ENCODE measurements at places on chromosomes 16 and 17.

- DNase-seq, result no peak
These were observed 29.5 kb downstream of the MPRIP start for GRCh38 chr17:17071531-17072360.

DNA sequence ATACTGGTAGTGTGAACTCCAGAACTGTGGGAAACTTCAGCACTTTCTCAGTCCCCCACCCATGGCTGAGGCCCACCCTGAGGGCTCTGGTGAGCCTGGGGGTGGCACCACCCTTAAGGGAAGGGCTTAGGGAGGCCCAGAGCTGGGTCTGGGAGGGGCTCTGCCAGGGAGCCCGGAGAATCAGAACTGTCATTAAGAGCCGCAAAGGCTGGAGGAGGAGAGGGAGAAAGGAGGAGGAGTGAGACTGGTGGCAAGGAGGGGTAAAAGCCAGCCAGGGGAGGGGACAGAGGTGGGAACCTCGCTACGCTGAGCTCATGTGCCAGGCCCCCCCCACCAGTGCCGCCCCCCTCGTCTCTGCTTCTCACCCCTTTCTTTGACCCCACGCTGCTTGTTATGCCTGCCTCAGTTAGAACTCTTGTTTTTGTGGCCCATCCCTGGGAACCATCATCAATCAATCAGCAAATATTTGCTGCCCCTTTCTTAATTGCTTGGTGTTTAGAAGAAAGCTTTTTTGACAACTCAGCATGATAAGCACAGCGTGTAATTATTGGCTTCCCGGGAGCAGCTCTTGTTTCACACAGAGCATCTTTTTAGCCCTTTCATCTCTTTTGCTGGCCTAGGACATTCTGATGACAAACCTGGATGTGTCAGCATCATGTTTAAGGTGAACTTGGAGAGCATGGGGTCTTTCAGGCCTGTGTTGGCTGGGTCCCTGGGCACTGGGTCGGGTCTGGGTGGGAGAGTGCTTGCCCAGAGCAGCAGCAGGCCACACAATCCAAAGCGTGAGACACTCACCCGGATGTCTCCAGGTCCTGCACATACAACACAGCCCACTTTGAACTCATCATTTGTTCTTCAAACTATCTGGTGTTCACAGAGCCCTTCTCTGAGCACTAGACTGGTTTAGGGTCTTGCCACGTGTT, 77.7 kb downstream of the NETO2 start:
- no peak for DNase-seq

DNA sequence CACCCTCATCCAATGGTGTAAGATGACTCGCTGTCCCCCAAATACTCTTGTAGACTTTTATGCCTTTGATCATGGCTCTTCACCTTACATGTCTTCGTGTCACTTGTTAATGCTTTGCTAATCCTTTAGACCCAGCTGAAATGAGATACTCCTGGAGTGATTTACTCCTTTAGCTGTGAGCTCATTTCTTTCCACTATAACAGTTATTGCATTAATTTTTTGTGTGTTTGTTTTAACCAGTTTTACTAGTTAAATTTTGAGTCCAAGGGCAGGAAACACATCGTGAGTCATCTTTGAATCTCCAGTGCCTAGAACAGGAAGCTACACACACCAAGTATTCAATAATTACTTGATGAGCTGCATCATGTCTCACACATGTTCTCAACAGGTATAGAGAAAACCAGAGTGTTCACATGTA, 6.5 kb upstream of the CTCF start:
- DNase-seq, result no peak

GRCh38 chr17:81241648-81242420, 2.7 kb downstream of the NDUFAF8 start:
- DNase-seq, result peak; percentile 51

DNA sequence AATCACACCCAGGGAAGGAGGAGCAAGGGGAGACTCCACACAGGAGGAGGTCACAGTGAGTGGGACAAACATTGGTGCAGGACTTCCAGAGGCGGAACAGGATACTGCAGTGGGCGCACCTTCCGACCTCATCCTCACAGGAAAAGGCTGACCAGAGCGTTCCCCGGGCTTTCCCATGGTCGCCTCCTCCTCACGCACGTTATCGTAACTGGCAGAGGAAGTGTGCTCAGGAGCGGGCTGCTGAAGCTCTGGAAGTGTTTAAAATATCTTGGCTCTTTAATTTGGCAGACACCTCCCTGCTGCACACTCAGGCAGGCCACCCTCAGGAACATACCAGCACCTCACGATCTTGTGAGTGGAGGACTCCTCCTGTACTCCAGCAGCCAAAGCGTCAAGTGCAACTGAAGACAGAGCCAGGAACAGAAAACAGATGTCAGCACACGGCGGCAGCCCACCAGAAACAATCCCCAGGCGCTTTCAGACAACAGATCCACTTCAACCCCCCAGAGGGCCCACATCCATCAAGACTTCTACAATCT, 17.5 kb downstream of the FANCA start:
- DNase-seq, result no peak

DNA sequence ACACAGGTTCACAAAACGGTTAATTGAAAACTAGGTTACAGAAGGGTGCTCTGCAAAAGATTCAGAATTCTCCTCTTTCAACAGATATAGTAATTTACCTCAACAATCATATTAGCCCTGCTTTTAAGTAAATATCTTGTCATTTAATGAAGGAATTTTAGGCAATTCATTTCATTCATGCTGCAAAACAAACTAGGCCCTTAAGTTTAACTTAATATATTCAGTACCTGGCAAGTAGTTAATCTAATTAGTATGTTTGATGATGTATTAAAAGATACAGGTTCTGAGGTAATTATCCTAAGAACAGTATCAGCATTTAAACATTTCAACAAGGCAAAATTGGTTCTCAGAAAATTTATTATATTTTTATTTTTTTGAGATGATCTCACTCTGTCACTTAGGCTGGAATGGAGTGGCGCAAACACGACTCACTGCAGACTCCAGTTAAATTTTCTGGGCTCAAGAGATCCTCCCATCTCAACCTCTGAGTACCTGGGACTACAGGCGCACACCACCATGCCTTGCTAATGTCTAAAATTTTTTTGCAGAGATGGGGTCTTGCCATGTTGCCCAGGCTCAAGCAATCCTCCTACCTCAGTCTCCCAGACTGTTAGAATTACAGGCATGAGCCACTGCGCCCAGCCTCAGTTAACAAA, 44.9 kb downstream of the SMURF2 start:
- DNase-seq, result no peak

DNA sequence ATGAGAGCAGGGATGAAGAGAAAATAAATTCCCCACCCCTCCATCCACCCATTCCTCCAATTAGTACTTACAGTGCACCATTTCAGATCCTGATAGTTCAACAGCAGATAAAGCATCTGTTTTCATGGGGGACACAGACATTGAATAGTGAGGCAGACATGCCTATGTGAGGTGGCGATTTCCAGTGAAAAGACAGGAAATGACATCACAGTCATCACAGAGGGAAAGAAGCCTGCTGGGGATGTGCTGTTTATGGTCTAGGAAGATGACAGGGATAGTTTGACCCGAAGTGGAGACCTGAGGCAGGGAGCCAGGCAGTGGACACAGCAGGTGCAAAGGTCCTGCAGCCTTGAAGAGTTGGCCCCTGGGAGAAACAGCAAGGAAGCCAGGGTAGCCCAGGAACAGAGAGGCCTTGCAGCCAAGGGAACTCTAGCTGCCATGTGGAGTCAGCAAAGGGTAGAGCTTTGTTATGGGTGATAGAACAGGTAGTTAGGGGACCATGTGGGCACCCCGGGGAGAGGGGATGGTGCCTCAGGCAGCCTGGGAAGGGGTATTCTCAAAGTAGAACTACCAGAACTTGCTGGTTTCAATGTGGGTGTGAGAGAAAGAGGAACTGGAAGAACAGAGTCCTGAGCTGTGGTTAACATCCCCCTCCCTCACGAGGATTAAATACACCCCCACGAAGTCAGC, 256.6 kb downstream of the CPPED1 start:
- no peak for DNase-seq

DNA sequence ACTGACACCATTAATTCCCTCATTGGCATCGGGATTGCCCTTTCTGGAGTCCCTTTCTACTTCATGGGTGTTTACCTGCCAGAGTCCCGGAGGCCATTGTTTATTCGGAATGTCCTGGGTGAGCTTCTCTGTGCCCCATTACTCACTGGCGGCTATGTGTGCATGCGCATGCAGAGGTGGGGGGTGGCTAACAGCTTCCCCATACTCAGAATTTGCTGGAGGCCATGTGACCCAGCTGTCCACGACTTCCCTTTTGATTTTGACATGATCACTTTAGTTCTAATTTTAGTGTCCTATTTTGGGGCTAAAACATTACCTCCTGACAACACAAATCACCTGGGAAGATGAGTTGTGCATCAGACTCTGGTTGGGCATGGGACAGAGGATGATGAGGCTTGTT, 14.1 kb downstream of the SLC7A6OS start:
- DNase-seq, result no peak

GRCh38 chr17:73290399-73291259, 21.2 kb downstream of the CDC42EP4 start:
- DNase-seq, result no peak

DNA sequence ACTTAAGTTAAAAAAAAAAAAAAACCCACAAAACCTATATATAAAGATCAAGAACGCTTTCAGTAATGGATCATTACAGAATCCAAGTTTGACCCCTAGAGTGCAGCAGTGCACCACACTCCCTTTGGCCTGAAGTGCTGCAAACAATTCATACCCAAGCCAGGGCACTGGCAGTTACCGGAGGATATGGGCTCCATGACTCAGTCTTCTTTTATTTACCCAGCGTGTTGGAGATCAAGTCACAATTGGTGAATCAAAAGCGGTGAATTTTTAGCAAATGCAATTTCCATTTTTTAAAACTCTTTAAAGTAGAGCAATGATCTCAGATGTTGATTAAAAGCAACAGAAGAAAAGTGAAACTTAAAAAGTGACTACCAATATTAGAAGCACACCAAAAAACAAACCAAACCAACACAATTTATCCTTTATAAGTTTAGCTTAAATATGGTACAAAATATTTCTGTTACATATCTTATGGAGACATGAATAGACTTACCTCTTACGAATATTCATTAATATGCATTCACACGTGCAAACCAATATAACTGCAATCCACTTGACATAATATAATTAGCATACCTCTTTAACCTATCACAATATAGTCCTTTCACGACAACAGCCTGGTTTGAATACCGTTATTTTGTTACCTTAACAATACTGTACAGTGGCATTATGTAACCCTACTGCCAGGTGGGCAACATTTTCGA, 46.3 kb downstream of the ZNF652 start:
- DNase-seq, result peak; percentile 63

GRCh38 chr17:80987941-80988461, 3.6 kb upstream of the CHMP6 start:
- DNase-seq, result no peak

GRCh38 chr17:64534187-64534586, 27.4 kb downstream of the CEP95 start:
- DNase-seq, result no peak

GRCh38 chr16:924063-924462, 46.7 kb downstream of the LMF1 start:
- no peak for DNase-seq

DNA sequence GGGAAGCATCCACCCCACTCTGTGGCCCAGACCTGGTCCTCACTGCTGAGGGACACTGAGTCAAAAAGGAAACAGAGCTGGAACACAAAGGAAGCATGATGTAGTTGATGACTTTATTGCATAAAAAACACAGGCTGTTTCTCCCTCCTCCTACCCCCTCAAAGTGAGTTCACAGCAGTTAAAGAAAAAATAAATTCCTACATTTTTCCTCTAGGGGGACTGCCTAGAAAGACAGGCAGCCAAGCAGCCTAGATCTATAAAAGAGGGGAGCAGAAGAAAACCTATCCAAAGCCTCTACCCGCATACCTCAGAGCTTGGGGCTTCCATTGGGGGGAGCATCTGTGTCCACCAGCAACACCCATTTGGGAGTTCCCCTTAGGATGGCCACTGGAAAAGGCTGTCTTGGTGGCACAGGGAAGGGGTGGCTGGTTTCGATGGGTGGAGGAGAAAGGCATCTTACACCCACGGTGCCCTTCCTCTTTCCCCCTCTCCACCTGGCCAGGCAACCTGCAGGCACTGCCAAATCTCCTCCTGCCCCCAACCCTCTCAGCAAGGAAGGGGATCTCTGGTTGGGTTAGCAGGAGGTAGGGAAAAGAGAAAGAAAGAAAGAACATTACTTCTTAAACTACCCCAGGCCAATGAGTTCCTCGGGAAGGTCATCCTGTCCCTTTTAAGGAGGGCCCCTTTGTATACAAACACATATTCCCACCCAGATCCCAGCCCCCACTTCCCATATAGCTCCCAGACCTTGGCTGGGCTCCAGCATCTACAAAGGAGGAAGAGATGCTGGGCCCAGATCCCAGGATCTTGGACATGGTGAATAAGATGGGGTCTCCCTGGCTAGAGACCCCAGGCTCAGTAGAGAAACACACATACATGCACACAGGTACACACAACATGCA, 4.0 kb upstream of the SCRN2 start:
- no peak for DNase-seq

DNA sequence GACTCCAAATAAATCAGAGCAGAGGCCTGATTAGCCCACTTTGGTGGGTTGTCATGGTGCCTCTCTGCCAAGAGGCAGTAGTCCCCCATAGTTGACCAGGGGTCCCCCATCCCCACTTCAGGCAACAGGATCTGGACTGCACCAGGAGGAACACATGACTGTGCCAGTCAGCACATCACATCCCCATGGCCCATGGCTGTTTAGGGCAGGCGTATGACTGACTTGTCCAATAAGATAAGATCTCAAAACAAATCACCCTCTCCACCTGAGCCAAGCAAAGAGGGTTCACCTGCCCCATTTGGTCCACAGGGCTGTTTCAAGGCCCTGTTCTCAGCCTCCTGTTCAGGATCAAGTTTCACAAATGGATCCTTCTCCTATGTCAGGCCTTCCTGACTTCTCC, 93.3 kb downstream of the C16orf78 start:
- no peak for DNase-seq

- no peak for DNase-seq
These were observed 41.0 kb downstream of the C16orf95 start for GRCh38 chr16:87276091-87276701.

GRCh38 chr17:76696763-76697701, 13.7 kb downstream of the MXRA7 start:
- peak; percentile 30 for DNase-seq

- DNase-seq, result no peak
These were observed 19.0 kb downstream of the MAP2K3 start for GRCh38 chr17:21303441-21304065.

GRCh38 chr16:14240964-14241363, 169.8 kb downstream of the MRTFB start:
- no peak for DNase-seq

- DNase-seq, result no peak
These were observed 74.1 kb downstream of the CCDC182 start for GRCh38 chr17:57670769-57671569.

All from T1000 (cell line).